ENCODE measurements at places on chromosomes 2 and 18.

DNA sequence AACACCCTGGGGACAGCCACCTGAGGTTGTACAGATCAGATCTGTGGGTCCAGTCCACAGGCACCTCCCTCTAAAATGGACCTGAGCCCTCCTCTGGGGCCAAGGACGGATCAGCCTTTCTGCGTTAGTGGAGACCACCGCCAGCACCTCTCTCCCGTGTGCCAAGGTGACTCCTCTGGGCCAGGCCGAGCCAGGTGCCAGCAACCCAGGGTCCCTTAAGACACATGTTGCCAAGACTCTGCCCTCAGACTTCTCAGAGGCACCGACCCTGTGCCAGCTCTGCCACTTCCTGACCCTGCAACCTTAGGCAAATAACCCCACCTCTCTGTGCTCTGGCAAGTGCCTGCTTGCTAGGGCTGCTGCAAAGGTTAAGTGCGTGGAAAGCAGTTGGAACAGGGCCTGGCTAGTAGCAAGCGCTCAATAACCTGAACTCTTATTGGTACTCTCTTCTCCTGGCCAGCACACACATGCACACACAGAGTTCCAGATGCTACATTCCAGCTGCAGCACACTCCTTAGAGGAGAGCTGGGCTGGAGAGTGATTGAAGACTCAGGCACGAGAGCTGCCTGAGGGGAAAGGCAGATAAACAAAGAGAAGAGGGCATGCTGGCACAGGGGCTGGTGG, 105.6 kb downstream of the TNS1 start:
- no peak for DNase-seq

DNA sequence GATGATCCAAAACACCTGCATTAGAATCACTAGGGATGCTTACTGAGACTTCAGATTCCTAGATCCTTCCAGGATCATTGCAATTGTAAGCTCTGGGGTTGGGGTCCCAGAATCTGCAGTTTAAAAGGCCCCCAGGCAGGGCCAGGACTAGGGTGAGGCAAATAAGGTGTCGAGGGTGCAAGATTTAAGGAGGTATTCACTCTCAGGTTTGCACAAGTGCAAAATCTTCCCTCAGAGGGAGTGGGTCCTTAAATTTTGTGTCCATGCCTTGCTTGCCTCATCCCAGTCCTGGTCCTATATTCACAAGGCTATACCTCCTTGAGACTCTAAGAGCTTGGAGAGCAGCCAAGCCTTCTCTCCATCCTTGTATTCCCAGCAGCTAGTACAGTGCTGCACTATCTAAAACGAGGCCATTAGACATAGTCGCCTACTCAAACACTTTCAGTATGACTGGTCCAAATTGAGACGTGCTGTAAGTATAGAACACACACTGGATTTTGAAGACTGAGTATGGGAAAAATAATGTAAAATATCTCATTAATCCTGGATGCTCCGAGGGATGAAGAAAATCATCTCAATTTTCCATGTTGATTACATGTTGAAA, 31.6 kb upstream of the MREG start:
- DNase-seq: no peak

- DNase-seq: no peak
Measured at GRCh38 chr2:20148426-20148922, 76.5 kb downstream of the SDC1 start.

- DNase-seq: no peak
Measured at GRCh38 chr2:226362980-226363379, 436.6 kb downstream of the IRS1 start.

DNA sequence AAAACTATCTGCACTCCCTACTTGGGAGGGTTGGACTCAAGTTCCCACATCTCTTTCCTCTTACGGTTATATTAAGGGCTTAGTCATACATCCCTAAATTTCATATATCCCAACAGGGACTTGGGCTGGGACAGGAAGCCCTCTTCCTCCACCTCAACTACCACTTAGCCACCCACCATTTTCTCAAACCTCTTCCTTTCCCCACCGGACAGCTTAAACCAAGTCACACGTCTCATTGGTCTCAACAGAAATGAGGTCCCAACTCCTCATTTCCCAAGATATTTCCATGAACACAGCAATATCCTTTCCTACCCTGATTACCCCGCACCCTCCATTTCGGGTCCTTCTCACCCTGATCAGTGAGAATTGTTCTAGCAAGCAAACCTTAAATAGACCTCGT, 736 bp downstream of the ZSCAN30 start:
- no peak for DNase-seq

GRCh38 chr2:141271346-141271745, 859.5 kb downstream of the LRP1B start:
- DNase-seq: no peak

- no peak for DNase-seq
Measured at GRCh38 chr2:236366397-236366796, 102.2 kb upstream of the ASB18 start.

DNA sequence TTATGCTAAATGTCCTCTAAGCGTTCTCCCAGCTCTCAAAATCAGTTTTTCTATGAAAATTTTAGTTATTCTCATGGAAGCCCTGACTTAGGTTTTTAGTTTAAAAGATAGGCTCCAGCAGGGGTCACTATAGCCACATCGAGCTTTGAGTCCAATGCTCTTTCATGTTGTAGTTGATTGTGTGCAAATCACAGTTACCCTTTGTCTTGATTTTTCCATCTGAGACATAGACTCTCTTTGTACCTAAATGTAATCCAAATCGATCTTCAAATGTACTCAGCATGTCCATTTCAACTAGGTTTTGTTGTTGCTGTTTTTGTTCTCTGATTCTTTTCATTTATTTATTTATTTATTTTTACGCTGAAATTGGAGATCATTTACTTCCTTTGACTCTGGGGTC, 26.4 kb upstream of the MSTN start:
- DNase-seq: peak; percentile 28

- no peak for DNase-seq
Measured at GRCh38 chr2:230770804-230771203, 58.2 kb downstream of the CAB39 start.

DNA sequence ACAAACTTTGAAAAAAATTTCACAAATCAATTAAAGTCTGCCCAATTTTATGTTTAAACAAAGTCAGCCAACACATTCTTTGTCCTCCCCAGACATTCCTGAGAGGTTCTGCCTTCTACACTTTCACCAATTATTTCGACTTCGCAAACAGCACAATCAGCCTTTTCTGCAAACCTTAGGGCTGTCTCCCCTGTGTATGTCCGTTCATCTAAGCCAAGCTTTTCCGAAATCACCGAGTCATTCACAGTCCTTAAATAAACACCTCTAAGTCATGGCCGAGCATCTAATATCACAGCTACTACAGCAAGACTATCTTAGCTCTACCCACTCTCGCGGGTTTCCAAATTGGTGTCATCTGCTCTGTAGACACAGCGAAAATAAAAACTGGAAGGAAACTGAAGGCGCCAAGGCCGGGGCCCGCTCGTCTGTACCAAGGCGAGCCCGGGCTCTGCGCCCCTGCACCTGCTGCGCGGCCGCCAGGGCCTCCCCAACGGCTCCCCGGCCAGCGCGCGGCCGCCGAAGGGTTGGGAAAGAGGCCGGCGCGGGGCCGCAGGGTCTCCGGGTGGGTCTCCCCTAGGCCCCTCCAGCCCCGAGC, 730 bp downstream of the ODC1 start:
- DNase-seq: no peak

DNA sequence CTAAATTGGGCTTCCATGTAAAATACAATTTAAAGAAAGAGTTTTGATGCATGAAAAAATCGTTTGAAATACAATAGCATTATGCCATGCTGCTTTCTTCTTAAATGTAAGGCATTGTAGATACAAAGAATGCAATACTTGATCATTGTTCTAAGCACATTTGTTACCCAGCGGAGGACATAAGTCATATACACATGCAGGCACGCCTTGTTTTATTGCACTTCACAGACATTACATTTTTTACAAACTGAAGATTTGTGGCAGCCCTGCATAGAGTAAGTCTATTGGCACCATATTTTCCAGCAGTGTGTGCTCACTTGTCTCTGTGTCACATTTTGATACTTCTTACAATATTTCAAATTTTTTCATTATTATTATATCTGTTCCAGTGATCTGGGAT, 345.0 kb downstream of the CLIP4 start:
- DNase-seq: no peak

DNA sequence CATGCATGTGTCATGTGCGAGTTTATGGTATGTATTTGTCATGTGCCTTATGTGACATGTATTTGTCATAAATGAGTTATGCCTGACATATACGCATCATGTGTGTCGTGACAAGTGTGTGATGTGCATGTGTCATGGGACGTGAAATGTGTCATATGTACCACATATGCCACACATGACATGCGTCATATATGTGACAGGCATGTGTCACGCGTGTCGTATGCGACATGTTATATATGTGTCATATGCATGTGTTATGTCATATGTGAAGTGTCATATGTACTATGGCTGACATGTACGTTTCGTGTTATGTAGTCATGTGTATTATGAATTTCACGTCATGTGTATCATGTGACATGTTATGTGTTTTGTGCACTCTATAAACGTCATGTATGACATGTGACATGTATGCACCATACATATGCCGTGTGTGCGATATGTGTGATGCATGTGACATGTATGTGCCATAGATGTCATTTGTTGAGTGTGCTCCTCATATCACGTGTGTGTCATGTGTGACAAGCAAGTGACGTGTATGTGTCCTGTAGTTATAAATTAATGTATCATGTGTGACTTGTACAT, 2152.3 kb upstream of the PIK3C3 start:
- no peak for DNase-seq

DNA sequence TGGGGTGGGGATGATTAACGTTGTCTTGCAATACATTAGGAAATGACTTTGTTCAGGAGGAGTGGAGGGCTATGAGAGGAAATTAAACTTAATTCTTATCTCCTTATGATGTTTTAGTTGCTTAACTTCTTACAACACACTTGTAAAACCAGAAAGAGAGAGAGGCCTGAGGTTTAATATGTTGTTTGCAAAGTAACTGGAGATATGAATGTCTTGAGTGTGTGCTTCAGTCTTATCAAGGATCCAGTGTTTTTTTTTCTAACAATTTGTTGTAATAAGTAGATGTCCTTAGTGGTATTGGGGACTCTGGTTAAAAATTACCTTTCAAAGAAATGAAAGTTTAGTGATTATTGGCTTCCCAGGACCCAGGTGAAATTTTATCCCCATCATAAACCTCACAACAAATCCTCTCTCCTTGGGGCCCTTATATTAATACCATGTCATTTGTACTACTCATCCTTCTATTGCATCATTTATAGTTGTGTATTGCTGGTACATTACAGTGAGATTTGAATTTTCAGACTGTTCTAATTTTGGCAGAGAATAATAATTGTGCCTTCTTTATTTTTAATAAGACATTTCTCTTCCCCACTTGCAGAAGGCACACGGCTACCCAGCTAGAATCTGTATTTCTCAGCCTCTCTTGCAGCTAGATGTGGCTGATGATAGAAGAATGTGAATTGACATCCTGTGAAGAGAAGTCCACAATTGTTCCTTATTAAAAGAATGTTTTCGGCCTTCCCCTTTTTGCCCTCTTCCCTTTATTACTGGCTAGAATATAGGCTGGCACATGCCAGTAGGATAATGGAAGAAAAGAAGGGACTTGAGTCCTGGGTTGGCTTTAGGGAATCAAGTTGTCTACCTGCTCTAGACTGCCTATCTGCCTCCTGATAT, 91.9 kb upstream of the CXCR4 start:
- no peak for DNase-seq

DNA sequence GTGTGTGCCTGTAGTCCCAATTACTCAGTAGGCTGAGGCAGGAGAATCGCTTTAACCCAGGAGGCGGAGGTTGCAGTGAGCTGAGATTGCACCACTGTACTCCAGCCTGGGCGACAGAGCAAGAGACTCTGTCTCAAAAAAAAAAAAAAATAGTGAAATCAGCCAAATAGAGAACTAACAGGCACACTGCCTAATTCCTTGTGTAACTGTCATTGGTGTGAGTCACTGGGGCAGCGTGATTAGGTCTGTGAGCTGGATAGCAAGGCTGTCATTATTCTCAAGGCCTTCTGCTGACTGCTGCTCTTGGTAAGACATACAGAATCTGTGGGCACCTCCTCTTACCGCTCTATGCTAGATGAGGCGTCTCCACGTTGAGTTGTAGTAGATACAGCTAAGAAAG, 270.3 kb downstream of the NEDD4L start:
- DNase-seq: peak; percentile 90

Data from AG09319 (cell line).